ENCODE measurements at places on chromosomes 12 and 14. TPM values are rescaled to one million over a fixed set of nuclear protein-coding genes. Genes with fewer than 3 reads are reported as not detected.

Gene PROX2
- total RNA-seq, result 0.08 TPM

Gene PSMC1
- total RNA-seq, result 147 TPM

Gene LALBA
- not detected for total RNA-seq

Gene MANSC4
- not detected for total RNA-seq

Gene PTPRO
- 0.50 TPM for total RNA-seq

DNA sequence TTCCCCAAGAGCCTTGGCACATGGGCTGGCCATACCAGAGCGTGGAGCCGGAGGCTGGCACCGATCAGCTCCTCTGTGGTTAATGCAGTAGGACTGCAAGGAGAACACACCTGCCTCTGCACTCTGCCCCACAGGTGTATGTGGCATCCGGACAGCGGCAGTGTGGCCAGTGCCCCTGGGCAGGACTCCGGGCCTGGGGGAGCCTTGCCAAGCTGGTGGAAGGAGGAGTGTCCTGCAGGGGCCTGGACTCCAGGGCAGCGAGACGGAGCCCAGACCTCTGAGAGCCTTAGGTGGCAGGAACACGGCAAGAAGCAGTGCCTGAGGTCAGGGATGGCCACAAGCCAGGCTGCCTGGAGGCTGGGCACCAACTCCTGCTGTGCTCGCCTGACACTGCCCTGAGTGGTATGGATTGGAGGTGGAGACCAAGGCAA lies 5.3 kb upstream of the BEGAIN start:
- ATAC-seq, result peak; percentile 34

DNA sequence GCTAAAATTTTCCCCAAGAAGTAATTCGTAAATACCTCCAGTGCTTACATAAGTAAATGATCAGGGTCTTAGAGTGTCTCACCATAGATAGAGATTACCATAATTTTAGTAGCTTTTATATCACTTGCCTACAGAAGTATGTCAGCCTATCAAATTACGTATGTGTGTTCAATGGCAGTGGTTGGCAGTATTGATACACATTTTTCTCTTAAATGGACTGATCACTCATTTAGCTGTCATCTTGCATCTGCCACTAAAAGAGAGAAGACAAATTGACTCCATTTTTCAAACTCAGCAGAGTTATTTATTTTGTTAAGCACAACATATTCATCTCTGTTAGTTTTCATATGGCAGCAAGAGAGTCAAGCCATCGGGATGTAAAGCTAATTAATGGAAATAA lies 413.1 kb upstream of the CLEC14A start:
- no peak for ATAC-seq

- no peak for ATAC-seq
Observed at GRCh38 chr14:91140672-91141071, 26.8 kb downstream of the DGLUCY start.

DNA sequence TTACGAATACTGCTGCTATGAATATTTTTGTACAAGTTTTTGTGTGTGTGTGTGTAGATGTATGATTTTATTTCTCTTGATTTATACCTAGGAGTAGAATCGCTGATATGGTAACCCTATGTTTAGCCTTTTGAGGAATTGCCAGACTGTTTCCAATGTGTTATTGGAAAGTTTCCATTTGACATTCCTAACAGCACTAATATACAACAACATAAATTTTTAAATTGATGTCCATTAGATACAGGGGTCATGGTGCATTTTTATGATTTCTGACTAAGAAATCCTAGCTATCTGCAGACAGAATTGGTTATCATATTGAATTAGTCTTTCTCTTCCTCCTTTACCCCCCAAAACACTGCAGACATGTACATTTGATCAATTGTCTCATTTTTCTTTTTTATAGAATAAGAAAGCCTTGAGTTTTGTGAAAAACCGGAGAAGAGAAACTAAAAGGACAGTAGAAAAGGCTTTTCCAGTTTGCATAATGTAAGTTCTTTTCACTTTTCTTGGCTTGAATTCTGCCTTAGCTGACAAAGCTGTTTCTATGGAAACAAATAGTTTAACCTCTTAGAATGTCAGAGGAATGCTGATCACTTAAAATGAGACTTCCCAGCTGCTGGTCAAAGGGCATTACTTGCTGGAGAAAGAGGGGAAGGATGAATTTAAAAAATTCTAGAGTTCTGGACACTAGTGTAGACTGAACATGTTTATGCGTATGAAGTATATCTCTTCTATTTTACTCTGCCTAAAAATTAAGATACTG lies 28.2 kb downstream of the PALS1 start:
- ATAC-seq, result peak; percentile 67

DNA sequence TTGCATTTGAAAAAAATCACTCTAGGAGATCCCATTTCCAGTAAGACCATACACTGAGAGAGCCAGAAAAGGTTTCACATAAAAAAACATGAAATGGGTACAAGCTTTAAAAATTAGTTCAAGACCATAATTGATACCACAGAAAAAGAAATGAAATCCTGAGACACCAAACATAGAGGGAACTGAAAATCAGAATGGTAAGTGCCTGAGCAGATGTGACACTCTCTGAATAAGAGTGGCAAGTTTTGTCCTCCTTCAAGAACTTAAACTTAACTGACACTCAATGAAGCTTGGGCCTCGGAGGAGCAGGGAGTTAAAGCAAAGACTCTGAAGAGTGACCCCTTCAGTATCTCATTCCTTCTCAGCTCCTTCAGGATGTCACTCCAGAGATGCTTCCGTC lies 23.2 kb upstream of the PTGDR start:
- ATAC-seq, result no peak

GRCh38 chr14:102500158-102500662 lies 9.4 kb downstream of the ANKRD9 start:
- ATAC-seq, result peak; percentile 84

GRCh38 chr12:116559162-116559935 lies at the start of gene MAP1LC3B2:
MAP1LC3B2 (plus strand) TSS chr12:116559381; CDS start chr12:116575943, 16,562 bp downstream.
- peak; percentile 55 for ATAC-seq

DNA sequence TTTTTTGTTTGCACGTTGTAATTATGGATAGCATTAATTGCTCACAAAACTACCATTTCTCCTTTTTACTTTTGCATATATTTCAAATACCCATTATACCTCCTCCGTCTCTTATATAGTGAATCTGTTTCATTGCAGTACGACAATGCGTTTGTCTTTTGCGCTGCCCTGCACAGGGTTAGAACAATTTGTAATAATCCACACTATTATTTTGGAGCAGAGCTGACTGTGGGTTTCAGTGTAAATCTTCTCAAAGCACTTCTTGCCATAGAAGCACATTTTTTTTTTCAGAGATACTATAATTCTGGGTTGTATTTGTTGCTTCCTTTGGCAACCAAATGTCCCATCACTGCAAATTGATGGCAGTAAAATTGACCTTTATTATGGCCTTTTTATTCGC lies 451.8 kb upstream of the STXBP6 start:
- ATAC-seq, result no peak

- ATAC-seq, result no peak
Observed at GRCh38 chr14:68539241-68539737, 253.6 kb downstream of the ZFP36L1 start.

GRCh38 chr14:62847168-62847567 lies 198.1 kb downstream of the KCNH5 start:
- no peak for ATAC-seq

- no peak for ATAC-seq
Observed at GRCh38 chr14:26995301-26995700, 397.5 kb upstream of the NOVA1 start.

GRCh38 chr12:31804185-31804504 lies 75.3 kb upstream of the AMN1 start:
- no peak for ATAC-seq

DNA sequence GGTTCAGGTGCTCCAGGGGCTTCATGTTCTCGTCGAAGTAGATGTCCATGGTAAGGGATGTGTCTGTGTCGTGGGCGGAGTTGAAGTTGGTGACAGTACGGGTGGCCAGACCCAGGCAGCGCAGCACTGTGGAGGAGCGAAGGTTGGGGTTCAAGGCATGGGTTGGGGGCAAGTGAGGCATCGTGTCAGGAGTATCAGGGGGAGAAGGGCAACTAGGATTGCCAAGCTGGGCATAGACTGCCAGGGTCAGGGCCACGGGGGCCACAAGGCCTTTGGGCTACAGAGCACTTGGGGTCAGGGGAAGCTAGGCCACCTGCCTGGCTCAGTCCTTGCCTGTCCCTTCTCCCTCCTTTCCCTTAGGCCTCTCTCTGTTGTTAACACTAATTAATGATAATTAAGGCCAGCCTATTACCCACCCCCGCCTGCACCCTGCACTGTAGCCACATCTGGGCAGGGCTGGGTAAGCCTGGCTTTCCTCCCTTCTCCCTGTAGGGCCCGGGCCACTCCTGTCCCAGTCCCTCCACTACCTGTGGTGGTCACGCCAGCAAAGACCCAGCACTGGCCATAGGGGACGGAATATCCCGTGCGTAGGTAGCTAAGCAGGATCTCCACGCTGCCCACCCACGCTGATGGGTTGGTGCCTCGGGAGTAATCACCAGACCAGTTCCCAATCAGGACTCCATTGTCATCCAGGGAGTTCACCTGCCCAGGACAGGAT lies 4.3 kb downstream of the TGM1 start:
- ATAC-seq, result no peak

DNA sequence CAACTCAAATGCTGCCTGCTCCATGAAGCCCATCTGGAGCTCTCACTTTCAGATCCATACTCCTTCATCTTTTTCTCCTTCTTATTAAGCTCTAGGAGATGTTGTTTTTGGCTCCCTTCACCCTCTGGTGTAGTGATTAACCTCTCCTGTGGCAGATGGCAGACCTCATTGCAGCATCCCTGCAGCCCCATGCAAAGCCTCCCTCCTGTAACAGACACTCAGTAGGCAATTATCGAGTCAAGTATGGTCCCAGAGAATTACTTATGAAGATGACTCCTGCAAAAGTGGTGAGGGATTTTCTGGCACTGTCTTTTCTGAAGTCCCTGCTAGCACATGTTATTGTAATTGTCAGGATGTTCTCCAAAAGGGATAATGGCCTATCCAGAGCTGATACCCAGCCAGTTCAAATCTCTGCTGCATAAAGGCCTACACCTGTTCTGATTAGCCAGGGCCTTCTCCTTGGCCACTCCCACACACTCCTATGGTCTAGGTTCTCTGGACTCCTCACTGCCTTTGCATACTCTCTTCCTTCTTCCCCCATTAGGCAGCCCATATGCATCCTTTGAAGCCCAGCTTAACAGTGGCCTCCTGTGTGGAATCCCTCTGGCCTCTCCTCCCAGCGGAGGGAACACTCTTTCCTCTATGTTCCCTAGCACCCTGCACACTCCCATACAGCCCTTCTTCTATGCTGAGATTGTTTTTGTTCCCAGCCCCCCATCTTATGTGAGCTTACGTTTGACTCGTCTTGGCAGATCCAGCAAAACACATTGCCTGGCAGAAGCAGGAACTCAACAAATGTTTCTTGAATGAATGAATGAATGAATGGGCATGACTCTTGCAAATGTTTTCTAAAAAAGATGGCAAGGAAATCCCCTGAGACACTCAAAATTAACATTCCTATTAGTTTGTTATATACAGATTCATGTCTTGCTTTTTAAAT lies 43.9 kb upstream of the MDM1 start:
- no peak for ATAC-seq

DNA sequence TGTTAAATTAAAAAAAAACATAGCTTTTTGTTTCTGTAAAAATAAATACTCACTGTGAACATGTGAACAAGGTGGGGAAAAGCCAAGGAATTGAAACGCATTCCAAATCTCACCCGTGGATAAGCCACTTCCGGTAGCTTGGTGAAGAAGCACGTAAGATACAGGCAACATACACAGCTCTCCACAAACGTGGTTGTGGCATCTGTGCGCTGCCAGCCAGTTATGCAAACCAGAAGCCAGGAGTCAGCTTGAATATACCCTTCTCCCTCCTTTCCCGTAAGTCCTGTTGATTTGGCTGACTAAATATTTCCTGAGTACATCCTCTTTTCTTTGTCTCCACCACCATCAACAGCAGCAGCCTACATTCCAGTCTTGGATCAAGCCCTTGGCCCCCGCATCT lies 486.2 kb downstream of the VRK1 start:
- ATAC-seq, result no peak

DNA sequence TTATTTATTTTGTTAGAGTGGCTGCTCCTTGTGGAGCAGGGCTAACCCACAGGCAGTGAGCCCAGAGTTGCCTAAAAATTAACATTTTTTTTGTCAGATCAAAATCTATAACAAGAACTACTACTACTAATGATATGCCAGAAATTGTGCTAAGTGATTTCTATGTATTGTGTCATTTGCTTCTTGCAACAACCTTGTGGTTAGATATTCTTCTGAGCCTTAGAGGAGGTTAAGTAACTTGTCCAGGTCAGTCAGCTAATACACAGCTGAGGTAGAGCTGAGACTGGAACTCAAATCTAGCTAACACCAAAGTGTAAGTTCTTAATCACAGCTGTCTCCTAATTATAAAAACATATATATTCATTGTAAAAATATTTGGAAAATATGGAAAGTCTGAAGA lies 29.8 kb downstream of the CFL2 start:
- ATAC-seq, result no peak

- no peak for ATAC-seq
Observed at GRCh38 chr14:105200641-105201040, 19.5 kb upstream of the NUDT14 start.

GRCh38 chr12:109783135-109783964 lies 49.8 kb downstream of the TRPV4 start:
- no peak for ATAC-seq

- no peak for ATAC-seq
Observed at GRCh38 chr14:24688030-24688658, 54.2 kb upstream of the GZMB start.

GRCh38 chr12:116971222-116971621 lies 60.5 kb downstream of the FBXW8 start:
- no peak for ATAC-seq

DNA sequence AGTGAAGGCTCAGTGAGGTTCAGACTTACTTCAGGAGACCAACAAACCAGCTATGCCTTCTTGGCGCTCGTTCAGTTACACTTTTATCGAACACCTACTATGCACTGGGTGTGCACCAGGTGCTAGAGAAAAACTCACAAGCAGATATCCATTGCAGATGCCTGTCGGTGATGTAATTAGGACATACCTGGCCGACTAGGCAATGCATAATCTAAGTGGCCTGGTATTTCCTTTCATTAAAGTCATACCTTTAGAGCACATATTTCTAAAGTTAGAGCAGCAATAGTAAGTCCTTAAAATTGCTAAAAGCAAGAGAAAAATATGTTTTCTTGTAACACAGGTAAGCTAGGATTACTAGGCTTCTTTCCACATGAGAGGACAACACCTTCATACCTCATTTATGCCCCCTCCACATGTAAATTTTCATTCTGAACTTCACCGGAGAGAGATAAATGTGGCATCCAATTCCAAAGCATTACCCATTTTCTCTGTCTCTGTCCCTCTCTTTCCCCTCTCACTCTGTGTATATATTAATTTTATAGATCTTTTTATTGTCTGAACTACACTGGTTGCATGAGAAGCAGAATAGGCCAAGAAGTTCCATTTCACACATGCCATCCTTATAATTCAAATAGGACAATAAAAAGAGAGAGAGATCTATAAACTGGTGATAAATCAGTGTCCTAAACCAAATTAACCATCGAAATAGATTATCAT lies 242.2 kb downstream of the SPTSSA start:
- ATAC-seq, result no peak

GRCh38 chr14:100522616-100523099 lies 64.6 kb downstream of the BEGAIN start:
- ATAC-seq, result no peak

GRCh38 chr12:102300824-102301461 lies 103.3 kb upstream of the PMCH start:
- no peak for ATAC-seq
